ENCODE measurements at places on chromosomes 5 and 9. TPM values are rescaled to one million over a fixed set of nuclear protein-coding genes. Genes with fewer than 3 reads are reported as not detected.

The MLANA gene
- total RNA-seq, result not detected

The FST gene
- total RNA-seq, result 0.90 TPM

DNA sequence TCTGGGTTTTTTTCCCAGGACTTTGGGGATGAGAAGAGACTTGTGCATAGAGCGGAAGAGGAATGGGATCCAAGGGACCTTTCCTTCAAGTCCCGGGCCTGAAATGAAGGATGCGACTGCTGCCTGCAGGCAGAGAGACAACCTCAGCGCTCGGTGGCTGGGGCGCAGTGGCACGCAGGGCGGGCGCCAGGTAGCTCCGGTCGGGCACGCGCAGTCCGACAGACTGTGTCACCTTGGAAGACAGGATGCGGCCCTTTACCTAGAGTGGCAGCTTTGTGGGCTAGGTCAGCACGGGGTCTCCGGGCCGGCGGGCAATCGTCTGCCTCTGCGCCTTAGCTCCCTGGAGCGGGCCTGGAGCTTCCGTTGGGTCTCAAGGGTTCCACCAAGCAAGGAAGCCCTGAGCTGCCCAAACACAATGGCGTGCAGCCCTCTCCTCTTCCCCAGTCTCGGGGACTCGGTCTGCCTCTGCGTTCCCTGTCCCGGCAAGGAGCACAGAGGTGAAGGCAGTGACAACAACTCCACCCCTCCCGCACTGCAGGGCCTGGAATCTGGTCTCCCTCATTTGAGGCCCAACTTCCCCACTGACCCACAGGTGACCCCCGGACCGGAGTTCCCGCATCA lies 6.0 kb downstream of the BARX1 start:
- DNase-seq, result no peak

- DNase-seq, result no peak
Observed at GRCh38 chr5:93583439-93583767, 381 bp downstream of the NR2F1 start.

GRCh38 chr5:178214160-178214803 lies 9.9 kb downstream of the HNRNPAB start:
- no peak for DNase-seq

GRCh38 chr9:112856200-112856599 lies 34.5 kb downstream of the SLC46A2 start:
- DNase-seq, result no peak
